ENCODE measurements at places on chromosomes 4 and X.

DNA sequence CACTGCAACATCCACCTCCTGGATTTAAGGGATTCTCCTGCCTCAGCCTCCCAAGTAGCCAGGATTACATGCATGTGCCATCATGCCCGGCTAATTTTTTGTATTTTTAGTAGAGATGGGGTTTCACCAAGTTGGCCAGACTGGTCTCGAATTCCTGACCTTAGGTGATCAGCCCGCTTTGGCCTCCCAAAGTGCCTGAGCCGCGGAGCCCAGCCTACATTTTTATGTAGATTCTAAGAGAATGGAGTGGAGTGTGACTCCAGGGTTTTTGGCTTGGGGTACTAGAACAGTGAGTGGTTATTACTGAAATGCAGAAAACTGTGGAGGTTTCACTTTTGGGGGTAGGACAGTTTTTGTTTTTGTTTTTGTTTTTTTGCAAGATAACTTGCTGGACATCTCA, 806.0 kb downstream of the ADGRL3 start:
- no peak for DNase-seq

DNA sequence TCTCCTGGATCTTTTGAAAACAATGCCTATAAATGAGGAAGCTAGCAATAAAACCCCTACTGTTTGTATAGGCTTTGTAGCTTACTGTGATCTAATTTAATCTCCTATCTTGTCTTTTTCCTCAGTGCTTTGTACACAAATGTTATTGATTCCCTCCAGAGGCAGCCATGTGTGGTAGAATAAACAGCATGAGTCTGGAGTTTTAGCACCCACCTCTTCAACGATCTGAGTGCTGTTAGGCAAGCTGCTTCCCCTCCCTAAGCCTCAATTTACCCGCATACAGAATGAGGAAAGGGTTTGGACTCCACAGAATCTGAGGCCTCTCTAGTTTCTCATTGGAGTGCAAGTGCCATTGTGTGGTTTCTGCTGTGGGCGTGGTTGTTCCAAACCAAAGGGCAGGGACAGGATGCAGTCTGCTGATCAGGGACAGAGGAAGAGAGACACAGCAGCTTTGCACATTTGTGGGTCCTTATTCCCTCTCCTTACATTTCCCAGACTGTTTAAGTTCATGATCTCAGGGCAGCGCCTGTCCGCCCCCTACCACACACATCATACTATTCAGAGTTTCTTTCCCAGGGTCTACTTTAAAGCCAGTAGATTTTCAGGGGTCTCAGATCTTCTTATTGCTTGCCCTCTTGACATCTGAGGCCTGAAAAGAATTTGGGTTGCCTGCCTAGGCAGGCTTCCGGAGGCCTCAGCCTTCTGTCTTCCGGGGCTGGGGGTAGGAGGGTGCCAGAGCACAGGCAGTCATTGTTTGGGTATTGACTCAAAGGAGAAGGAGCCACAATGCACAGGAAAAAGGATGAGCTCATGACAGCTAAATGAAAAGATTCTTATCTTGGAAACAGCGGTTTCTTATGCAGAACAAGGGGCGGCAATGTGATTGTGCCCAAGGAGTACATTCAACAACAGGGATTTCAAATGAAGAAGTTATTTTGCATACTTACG, 114.9 kb upstream of the TEX13D start:
- DNase-seq, result no peak

DNA sequence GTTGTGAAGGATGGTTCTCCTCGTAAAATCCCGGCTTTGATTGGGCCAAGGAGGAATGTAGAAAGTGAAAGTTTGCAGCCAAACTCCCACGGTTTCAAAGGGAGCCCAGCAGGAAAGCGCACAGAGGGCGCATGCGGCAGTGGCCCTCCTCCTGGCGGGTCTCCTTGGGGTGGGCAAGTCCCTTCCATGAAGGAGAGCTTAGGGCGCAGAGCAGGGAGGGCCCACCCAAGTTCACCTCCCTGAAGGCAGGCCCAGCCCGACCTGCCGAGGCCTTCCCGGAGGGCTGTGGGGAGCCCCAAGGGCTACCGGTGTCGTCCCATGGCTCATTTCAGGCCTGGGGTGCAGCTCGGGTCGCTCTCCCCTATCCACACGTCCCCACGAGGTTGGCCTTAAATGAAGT, 2.0 kb downstream of the PDZD4 start:
- no peak for DNase-seq

DNA sequence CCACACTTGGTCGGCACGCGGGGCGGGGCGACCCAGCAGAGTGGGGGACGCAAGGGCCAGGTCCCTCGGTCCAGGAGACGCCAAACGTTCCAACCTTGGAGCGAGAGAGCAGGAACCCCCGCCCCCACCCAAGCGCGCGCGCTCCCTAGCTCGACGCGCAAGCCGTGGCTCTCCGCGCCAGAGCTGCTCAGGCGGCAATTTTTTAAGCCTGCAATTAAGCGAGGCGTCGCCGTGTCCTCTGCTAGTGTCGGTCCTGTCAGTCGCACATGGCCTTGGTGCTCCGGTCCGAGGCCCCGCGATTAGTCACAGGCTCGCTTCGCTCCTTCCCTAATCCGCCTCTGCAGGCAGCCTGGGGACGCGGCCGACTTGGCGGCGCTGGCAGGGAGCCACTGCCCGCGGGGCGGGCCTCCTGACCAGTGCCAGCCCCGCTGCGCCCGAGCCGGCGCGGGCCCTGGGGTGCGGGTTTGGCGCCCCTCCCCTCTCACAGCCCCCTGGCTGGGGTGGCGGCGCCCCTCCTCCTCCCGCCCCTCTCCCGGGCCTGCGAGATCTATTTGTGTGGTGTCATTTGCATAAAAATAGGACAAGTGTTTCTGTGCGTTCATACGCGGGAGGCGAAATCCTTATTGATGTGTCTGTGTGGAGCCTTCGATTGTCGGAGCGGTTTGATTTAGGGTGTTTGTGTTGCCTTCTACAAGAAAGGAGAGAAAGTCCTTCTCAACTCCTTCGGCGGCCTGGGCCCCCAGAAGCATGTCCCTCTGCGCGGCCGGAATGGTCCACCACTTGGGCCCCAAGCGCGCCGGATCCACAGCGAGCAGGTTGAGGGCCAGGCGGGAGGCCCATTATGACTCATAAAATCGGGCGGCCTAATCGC, 9.8 kb upstream of the BCOR start:
- DNase-seq, result no peak

GRCh38 chr4:65416891-65417290, 253.4 kb downstream of the EPHA5 start:
- no peak for DNase-seq

GRCh38 chrX:57516491-57516890, 75.3 kb upstream of the ZXDB start:
- no peak for DNase-seq

- DNase-seq, result no peak
Measured at GRCh38 chrX:21756785-21757529, 959 bp downstream of the SMPX start.

DNA sequence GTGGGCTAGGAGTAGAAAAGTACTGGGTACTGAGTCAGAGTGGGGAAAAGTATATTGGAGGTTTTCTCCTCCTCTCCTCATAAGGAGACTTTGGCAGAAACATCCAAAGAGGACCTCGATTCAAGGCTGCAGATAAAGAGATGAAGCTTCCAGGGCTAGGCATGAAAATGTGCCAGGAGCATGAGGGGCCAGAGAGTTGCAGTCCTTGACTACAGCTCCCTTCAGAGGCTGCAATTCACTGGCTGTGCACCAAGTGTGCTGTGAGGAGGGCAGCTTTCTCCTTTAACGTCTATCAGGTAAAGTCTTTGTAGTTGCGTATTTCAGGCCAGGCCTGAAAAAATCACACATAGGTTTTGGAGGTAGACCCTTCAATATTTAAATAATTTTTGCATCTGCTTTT, 174.9 kb upstream of the VEGFC start:
- DNase-seq, result no peak

DNA sequence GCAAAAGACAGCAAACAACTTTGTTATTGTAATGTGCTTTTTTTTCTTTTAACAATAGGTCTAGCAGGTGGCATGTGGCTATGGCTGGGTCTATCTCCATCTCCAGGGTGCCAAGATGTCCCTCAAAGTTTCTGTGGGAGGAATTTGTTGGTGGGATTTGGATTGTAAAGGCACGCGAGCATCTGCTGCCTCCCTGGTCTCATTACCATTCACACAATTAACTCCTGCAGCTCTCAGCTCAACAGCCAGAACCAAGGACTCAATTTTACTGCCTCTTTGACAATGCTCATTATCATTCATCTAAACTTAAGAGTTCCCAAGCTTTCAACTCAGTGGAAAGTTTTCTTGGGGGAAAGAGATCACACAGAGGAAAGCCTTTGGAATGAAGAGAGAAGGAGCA, 10.9 kb upstream of the PCDH18 start:
- no peak for DNase-seq

GRCh38 chr4:159497936-159498335, 395.1 kb downstream of the RAPGEF2 start:
- no peak for DNase-seq

GRCh38 chr4:156102411-156102810, 148.7 kb upstream of the CTSO start:
- no peak for DNase-seq

- no peak for DNase-seq
Measured at GRCh38 chrX:134764202-134764785, 106.0 kb upstream of the PLAC1 start.

- no peak for DNase-seq
Measured at GRCh38 chr4:10730019-10730418, 45.5 kb upstream of the CLNK start.

- no peak for DNase-seq
Measured at GRCh38 chrX:31872007-31872406, 800.2 kb upstream of the FTHL17 start.

DNA sequence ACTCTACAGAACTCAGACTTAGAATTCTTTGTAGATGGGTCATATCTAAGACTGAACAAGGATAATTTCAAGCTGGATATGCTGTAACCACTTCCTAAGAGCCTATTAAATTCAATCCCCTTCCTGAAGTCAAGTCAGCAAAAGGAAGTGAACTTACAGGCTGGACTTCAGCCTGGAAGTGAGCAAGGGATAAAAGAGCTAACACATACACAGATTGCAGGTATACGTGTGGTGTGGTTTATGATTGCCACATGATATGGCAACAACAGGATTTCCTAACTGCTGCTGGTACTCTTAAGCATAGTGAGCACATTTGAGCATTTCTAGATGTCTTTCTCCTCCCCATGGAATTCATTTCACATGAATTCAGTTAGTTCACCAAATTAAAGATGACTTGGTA, 38.2 kb upstream of the UXT start:
- no peak for DNase-seq

GRCh38 chr4:3373468-3373867, 68.3 kb upstream of the HGFAC start:
- no peak for DNase-seq

DNA sequence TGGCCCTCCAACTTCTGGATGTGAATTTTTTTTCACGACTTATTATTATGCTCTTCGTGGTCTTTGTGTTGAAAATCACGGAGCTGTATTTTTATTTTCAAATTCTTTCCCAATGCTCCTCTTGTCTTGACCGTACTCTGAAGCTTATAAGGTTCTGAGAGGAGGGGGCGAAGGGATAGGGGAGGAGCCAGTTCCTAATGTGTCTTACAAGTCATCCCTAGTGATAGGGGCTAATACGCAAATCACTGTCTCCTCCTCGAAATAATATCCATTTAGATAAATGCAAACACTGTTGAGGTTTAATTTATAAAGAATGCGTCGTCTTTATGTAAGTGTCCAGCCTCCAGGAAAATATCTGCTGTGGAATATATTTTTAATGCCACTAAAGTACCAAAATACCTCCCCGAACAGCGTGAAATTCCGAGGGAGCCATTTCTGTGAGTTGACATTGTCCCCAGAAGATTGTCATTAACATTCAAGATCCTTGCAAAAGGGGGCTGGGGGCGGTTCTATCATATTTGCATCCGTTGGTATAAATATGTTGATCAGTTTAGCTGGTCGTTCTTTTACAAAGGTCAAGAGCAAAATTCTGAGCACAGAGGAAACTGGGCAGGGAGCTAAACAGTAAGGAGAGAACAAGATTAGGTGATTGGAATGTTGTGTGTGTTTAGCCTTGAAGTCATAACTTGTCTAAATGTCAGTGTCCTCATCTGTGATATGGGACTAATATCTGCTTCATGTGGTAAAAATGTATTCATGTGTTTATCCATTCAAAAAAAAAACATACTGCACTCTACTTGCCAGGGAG, 3.7 kb upstream of the FAT1 start:
- DNase-seq, result no peak

DNA sequence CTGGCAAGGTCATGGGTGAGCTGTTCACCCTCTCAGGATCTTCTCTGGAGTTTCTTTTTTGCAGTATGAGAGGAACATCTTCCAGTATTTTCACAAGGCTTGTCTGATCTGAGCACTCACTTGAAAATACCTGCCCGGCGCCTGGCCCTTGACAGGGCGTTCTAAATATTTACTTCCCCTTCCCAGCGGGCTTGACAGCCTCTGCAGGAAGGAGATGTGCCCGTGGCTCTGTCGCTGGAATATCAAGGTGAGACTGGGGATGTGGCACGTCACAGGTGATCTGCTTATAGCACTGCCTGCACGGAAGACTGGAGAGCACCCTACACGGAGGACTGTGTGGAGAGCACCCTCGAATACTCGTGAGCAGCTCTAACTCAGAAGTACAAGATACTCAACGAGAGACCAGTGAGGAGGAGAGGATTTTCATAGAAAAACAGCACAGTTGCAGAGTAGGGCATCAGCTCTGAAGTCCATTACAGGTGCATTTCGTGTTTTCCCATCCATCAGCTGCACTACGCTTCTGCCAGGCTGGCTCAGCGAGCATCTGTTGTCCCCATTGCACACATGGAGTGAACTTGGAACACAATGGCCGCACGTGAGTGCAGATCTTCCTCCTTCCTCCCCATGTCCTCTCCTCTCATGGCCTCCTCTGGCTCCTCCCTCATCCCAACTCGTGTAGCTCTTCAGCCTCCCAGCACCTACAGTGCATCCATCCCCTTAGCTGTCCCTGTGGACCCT, 32.1 kb downstream of the ZBTB49 start:
- DNase-seq, result no peak

DNA sequence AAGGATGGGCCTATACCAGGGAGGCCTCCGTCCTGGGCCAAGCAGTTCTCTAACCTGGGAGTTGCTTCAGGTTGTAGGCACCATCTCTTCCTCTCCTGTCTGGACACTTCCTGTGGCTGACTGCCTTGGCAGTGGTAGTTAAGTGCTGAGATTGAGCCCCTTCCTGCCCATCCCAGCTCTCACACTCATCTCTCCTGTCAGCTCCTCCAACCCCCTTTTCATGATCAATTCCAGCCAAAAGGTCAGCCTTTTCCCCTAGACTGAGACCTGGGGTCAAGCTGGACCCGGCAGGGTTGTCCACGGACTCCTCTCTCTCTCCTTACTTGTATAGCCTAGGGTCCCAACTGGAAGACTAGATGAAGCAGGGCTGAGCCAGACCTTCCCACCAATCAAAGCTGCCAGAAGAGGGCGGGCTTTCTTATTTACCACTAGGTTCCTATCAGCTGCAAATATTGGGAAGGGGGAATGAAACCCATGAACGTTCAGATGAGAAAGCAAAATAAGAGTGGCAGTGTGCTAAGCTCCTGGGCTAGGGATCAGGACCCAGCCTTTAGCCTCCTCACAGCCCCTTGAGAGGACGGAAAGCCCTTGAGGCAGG, 34.5 kb downstream of the KDM5C start:
- DNase-seq, result no peak

DNA sequence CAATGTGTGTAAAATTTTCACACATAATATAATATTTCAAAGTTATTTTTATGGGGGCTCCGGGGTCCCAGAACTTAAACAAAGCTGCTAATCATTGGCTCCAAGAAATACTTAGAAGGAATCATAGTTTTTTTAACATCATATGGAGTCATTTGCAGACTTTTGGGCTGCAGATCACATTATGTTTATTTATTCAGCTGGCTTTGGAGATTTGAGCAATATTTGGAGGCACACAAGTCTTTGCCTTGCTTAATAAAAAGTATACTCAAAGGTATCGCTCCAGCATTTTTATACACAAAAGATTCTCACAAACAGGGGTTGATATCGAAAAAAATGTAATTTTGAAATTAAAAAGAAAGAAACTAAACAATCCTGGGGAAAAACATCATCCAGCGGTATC, 382.5 kb upstream of the TENM3 start:
- no peak for DNase-seq

Data from stromal cell of bone marrow (primary cell).